Stimulated activated CD4-positive, alpha-beta T cell treated with anti-CD3 and anti-CD28 coated beads, Interleukin-15, amount 100 ng/mL, for 1 hour (primary cell): ENCODE measurements at places on chromosomes 12 and 14.

- DNase-seq = no peak
Measured at GRCh38 chr14:45658226-45658916, 405.4 kb upstream of the MIS18BP1 start.

- DNase-seq = no peak
Measured at GRCh38 chr14:103854822-103855733, 7.7 kb upstream of the PPP1R13B start.

- DNase-seq = no peak
Measured at GRCh38 chr12:10989107-10989506, 2.4 kb upstream of the TAS2R50 start.

DNA sequence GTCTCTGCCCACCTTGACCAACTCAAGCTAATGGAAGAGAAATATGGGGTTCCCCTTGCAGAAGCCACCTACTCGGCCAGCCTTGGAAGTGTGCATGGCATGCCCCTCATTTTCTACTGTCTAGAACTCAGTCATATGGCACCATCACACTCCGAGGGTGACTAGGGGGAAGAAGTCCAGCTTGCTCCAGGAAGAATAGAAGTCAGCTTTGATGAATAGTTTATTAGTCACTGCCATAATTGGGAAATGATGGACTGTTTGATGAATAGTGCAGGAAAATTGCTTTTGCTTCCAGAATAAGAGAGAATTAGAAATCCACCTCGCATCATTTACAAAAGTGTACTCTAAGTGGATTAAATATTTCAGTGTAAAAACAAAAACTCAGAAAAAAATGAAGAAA lies 1030.6 kb downstream of the VRK1 start:
- no peak for DNase-seq

DNA sequence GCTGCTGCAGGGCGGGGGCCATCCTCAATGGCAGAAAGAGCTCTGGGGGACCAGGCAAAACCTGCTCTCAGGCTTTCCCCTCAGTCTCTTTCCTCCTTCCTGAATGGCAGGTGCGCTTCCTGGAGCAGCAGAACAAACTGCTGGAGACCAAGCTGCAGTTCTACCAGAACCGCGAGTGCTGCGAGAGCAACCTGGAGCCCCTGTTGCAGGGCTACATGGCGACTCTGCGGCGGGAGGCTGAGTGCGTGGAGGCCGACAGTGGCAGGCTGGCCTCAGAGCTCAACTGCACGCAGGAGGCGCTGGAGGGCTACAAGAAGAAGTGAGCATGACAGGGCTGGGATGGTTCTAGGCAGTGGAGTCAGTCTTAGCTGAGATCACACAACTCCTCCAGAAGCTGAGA lies 22.9 kb upstream of the KRT83 start:
- no peak for DNase-seq

- DNase-seq = no peak
Measured at GRCh38 chr14:38207736-38208617, at the start of gene SSTR1. Gene SSTR1, plus strand, starts transcription at chr14:38207904. Its CDS starts 1,486 bp downstream, at chr14:38209390.

DNA sequence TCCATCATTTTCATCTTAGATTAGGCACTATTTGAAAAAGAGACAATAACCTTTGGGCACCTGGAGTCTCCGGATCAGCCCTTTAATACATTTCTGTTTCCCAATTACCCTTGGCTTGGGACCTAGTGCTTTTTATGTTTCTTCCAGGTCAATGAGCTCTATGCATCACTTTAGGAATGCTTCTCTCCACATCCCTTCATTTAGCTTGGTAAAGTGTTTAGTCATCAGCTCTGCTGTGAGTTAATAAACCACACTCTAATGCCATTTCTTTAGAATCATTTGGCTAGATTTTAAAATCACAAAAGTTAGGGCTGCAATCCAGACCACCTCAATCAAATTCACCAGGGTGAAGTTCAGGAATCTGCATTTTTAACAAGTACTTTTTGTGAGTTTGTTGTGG lies 41.7 kb downstream of the RASSF9 start:
- DNase-seq = no peak

DNA sequence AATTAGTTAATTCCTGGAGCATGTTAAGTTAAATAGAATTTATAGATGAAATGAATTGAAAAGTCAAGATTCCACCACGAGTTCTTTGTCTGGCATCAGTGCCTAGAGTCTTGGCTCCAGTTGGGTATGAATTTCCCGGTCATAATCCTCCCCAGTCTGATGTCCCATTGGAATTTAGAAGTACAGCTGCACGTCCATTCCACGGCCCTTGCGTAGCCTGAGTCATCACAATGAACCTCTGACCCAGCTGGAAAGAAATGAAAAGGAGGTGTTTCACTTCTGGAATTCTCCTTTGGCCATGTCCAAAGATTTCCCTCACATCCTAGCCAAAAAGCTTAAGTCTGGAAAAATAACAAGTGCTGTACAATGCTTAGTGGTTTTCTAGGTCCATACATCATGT lies 122.7 kb downstream of the KICS2 start:
- no peak for DNase-seq

GRCh38 chr12:86137936-86138335 lies 118.3 kb downstream of the MGAT4C start:
- DNase-seq = no peak
